ENCODE measurements at places on chromosomes 11 and 22. TPM values are rescaled to one million over a fixed set of nuclear protein-coding genes. Genes with fewer than 3 reads are reported as not detected.

- DNase-seq, result no peak
Measured at GRCh38 chr11:34537636-34538035, 24.0 kb upstream of the ELF5 start.

DNA sequence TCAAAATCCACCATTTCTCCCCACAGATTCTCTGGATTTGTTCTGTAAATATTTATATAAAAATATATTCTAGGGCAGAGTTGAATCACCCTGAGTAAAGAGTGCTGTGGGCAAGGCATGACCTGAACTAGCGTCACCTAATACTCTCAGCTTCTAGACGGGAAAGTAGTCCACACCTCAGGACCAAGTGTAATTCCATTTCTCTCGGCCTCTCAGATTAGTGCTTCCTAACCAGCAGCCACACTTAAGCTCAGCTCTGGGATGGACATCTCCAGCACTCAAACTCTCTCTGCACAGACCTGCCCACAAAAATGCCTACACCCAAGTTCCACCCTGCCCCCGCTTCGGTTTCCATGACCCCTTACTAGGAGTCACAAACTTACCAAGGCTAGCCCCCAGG, 5.3 kb downstream of the SPTBN2 start:
- DNase-seq, result no peak

ZBTB16 gene
- not detected for total RNA-seq

TEX54 gene
- total RNA-seq, result not detected

MN1 gene
- 10.5 TPM for total RNA-seq
